ENCODE measurements at places on chromosomes 11 and 22. TPM values are rescaled to one million over a fixed set of nuclear protein-coding genes. Genes with fewer than 3 reads are reported as not detected.
A peak's percentile ranks its signal among the peaks of the same experiment; 100 is the strongest.

Gene SYNGR1
- total RNA-seq = 4.9 TPM

DNA sequence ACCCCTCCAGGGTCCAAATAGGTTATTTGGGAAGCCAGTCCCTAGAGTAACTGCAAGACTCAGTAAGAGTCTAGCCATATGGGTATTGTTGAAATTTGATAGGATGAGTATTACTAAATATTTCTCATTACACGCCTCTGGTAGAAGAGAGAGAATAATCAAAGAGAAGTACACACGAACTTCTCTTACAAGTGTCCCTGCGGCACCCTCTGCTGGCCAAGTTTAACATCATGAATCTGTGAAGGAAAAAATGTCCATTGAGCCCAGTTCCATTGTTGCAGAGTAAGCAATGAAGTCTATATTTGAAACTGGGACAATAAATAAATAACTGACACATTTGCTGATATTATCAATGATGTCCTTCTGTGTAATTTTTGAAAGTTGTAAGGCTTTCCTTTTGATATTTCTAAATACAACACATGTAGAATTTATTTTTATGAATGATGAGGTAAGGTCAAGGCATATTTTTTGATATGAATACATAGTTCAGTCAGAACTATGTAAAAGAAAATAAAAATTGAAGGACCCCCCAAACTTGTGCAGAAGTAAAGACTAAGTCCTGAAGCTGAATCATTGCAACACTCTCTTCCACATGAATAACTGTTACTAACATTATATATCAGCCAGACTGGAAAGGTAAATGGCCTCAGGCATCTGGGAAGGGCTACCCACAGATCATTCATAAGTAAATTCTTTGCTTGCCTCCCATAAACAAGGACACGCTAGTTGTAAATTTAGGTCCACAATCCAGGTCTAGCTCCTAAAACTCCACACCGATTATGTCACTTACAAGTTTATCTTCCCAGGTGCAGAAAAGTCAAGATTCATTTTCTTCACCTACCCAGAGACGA lies 10.0 kb downstream of the OR51L1 start:
- no peak for DNase-seq

DNA sequence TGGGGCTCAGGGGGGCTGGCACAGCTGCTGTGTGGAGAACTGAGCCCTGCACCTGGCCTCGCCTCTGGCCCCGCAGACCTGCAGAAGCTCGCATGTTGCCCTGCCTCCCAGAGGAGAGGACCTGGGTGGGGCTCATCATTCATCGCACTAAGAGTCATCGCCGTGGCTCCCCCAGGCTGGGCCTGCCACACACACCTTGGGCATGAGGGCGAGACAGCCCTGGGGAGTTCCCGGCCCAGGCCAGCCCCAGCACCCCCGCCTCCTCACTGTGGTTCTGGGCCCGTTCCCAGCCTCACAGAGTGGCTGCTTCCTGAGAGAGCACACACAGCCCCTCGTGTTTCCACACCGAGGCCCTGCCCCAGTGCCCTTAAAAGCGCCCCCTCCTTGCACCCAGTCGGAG lies 694.6 kb downstream of the TBC1D22A start:
- no peak for DNase-seq

Gene PDGFB
- 15.4 TPM for total RNA-seq

Gene ALX4
- total RNA-seq = not detected

- no peak for DNase-seq
These were observed 706.8 kb downstream of the KCNA4 start for GRCh38 chr11:29309992-29310391.

DNA sequence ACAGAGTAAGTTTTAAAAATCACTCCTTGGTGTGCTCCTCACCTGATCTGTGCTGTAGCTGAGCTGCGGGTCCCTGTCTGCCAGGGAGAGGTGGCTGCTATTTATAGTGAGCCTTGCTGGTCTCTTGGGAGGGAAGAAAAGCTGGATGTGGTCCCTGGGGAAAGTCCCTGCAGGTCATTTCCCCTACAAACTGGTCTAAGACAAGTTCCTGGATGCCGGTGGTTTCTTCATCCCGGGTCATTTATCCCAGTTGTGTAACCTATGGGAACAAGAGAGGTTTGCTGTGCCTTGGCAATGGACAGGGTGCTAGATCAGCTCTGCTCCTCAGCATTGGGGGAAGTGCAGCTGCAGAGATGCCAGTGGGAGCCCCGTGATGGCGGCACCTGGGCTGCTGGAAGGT lies at the start of gene SAA2:
SAA2 (minus strand) TSS at position 108 of the 400 bp plus-strand sequence. CDS start 657 bp downstream, outside the sequence.
- DNase-seq = no peak

Gene WNT11
- 4.7 TPM for total RNA-seq

Gene WNT7B
- total RNA-seq = 13.4 TPM

DNA sequence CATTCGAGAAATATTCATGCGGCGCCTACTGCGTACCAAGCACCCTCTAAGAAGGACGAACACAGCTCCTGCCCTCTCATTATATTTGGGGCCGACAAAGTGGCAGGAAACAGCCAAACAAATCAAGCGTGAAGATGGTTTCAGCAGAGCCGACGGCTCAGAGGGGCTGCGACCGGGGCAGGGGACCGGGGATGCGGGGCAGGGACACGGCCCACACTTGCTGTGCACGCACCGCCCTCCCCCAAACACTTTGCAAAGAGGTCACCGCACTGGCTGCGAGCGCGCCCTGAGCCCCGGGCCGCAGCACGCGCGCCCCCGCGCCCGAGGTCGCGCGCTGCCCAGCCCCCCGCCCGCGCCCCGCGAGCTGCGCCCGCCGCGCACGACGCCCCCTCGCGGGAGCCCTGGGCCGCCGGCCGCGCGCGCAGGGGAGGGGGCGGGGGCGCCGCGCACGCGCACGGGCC lies 255 bp upstream of the SYNGR1 start:
- no peak for DNase-seq

GRCh38 chr11:47176328-47177228 lies at the start of gene ARFGAP2:
Gene ARFGAP2 (minus strand): TSS chr11:47176879. CDS start chr11:47176853, 26 bp downstream.
- peak; percentile 99 for DNase-seq

DNA sequence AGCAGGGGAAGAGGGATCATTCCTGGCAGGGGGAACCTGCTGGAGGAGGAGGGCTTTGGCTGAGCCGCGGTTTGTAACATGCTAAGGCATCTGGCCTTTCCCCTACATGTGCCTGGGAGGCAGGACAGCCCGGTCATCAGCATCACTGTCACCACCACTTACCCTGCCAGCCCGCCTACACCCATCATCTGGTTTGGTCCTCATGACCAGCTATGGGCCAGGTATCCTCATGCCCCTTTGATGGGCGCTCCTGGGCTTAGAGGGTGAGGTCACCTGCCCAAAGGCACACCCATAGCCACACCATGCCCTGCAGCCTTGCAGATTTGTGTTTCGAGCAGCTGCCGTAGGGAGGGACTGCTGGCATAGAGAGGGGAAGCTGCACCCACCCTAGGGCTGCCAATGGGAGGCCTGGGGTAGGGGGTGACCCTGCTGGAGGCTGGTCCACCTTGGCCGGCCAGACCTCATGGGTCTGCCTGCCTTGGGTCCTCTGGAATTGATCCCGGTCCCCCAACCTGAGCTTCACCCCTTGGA lies 2.6 kb downstream of the MRGPRF start:
- no peak for DNase-seq

GRCh38 chr22:50269970-50270665 lies at the start of gene MAPK11:
Gene MAPK11 (minus strand): TSS chr22:50270380. CDS start chr22:50270292, 88 bp downstream.
- DNase-seq = peak; percentile 39

Gene NXPE4
- total RNA-seq = 0.13 TPM

GRCh38 chr11:31959716-31960115 lies 131.2 kb upstream of the RCN1 start:
- DNase-seq = no peak

GRCh38 chr11:72327606-72328005 lies 83.6 kb upstream of the PHOX2A start:
- DNase-seq = no peak

GRCh38 chr11:131928992-131929391 lies 558.6 kb downstream of the NTM start:
- DNase-seq = peak; percentile 24

- no peak for DNase-seq
These were observed 94.3 kb downstream of the SLC17A6 start for GRCh38 chr11:22432291-22433093.

Gene CSF2RB
- total RNA-seq = 43.0 TPM

GRCh38 chr22:29204455-29205183 lies 1.1 kb upstream of the EMID1 start:
- DNase-seq = no peak

Gene CTTN
- total RNA-seq = 175 TPM

DNA sequence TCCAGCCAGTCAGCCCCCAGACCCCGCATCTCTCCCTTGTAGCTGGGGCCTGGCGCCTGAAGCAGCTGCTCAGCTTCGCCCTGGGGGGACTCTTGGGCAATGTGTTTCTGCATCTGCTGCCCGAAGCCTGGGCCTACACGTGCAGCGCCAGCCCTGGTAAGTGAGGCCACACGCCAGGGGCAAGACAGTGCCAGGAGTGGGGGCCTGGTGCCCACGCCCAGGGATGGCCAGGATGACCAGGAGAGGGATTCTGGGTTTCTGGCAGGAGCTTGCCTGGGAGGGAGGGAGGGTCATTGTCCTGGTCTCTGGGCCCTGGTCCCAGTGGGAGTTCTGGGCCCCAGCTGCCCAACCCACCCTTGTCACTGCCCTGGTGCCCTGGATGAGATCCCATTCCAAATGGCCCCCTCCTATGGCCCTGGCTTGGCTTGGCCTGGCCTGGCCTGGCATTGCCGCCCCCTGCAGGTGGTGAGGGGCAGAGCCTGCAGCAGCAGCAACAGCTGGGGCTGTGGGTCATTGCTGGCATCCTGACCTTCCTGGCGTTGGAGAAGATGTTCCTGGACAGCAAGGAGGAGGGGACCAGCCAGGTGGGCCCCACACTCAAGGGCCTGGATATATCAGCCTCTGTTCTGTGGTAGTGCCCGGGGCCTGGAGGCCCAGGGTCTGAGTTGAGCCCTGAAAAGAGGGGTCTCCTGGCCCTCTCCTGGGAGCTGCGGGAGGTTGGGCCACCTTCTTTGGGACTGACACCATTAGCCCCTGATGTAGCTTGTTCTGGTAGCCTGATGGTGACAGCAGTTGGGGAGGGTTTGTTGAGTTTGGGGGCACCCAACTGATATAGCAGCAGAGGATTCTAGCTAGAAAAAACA lies 3.7 kb downstream of the SLC39A13 start:
- DNase-seq = peak; percentile 60

GRCh38 chr11:13376402-13376801 lies 86.6 kb downstream of the BTBD10 start:
- DNase-seq = no peak

DNA sequence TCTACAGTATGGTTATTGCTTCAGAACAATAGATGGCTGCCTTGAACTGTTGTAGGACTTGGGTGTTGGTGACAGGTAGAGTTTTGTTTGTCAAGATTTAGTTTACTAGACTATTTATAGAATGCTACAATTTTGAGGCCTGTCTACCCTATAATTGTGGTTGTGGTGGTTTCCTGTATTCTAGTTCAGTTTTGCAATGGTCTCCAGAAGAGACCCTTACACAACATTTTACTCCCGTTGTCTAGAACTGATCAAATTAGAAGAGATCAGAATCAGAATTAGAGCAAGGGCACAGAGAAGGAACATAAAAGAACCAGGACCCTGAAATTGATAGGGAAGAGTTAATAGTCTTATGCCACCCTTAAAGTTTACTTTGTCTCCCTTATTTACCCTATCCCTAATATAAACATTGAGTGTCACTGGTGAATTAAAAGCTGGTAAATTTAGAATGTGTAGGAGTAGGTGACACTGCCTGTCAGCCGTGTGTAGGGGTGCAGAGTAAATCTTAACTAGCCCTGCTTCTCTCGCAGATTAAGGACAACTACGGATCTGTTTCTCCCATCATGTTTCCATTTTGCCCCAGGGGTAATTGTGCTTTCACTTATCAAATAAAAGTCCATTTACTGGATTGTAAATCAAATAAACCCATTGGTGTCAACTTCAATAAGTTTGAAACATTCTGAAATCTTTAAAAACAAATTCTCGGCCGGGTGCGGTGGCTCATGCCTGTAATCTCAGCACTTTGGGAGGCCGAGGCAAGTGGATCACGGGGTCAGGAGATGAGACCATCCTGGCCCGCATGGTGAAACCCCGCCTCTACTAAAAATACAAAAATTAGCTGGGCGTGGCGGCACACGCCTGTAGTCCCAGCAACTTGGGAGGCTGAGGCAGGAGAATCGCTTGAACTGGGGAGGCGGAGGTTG lies 10.9 kb upstream of the PHLDB1 start:
- no peak for DNase-seq

Gene NCF4
- 67.1 TPM for total RNA-seq

Gene GDPD4
- not detected for total RNA-seq

Gene APOBEC3C
- total RNA-seq = 24.7 TPM

Gene ARHGAP20
- total RNA-seq = 4.3 TPM

Gene SPON1
- total RNA-seq = 52.3 TPM

DNA sequence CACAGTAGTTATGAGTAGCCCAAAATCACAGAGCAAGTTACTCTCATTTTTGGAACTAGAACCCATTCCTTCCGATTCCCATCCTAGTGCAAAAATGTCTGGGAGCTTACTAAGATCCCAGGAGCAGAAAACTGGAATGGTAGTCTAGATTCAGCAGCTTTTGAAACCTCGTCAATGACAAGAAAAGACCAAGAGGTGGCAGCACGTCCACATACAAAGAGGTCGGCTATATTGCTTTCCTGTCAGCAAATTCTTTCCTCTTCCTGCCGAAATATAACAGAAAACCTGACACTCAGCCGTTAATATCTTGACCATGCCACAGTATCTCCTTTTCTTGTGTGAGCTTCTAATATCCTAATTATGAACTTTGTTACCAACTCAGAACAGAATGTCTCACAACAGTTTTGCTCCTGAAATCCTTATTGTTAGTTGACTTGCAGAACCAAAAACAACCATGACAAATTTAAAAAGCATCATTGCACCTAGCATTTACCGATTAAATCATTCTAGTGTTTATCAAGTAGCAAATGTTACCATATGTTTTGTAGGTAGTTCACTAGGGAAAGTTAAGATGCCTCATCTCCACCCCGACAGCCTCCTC lies 92.8 kb upstream of the OR9G4 start:
- no peak for DNase-seq

GRCh38 chr11:57397394-57397990 lies 7.0 kb upstream of the PRG2 start:
- no peak for DNase-seq

Measured in upper lobe of left lung (tissue), 6 donors.